ENCODE measurements at places on chromosomes 6 and 20. TPM values are rescaled to one million over a fixed set of nuclear protein-coding genes. Genes with fewer than 3 reads are reported as not detected.

SLC39A7 gene
- total RNA-seq = 45.7 TPM

DNA sequence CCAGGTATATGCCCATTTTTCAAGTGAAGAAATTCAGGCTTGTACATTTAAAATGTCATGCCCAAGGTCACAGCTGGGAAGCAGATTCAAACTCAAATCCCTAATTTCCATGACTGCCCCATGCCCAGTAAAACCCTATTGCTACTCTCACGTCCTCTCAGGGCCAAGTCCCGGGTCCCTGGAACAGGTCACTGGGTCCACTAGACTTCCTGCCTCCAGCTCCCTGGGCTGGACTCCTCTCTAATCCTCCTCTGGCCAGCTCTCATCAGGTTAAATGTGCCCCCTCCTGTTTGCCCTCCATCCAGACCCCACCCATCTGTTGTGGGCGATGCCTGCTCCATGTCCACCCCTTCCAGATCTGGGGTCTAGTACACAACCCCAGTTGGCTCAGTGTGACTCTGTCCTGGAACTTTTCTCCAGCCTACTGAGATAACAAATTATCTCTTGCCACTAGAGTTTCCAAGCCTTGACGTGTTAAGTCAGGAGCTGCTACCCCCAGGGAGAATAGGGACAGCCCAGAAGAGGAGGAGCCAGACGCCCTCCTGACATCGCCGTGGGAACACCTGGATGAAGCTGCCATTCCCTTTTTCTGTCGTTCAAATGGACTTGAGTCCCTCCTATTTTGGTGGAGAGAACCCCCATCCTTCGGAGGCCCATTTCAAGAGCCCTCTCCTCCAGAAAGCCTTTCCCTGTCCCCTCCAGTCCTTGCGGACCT is 3.7 kb upstream of the SPDEF start:
- DNase-seq = no peak

EYS gene
- total RNA-seq = not detected

PPIL6 gene
- total RNA-seq = 0.46 TPM

- DNase-seq = no peak
Measured at GRCh38 chr6:154805288-154805911, 72.2 kb downstream of the SCAF8 start.

DSP gene
- 0.12 TPM for total RNA-seq

GRCh38 chr6:42968783-42969182 is 8.2 kb downstream of the GNMT start:
- DNase-seq = no peak

DNA sequence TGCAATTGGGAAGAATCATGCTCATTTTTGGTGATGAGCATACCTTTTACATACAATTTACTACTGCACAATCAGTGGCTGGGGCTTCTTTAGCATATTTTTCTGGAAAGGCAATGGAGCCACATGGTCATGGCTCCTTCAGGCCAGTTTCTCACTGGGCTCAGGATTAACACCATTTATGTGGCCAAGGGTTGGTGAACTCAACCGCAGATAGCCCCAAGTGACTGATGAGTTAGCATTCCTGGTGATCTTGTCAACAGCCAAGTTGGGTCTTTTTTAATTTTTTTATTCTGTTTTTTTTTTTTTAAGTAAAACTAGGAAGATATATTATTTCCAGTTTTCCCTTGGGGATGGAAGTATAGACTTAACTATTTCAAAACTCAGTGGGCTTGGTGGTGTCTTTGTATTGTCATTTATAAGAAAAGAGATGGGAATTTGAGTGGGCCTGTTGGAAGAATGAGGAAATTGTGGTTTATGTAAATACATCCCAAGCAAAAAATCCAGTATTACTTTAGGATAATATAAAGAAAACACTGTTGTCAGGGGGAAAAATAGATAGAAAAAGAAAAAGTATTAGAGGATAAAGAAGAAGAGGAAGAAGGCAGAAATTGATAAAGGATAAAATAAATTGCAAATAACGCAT is 397.4 kb downstream of the MAFB start:
- no peak for DNase-seq

GRCh38 chr20:2314759-2315439 is 19.1 kb downstream of the TGM3 start:
- no peak for DNase-seq

STMN3 gene
- 17.3 TPM for total RNA-seq

DNA sequence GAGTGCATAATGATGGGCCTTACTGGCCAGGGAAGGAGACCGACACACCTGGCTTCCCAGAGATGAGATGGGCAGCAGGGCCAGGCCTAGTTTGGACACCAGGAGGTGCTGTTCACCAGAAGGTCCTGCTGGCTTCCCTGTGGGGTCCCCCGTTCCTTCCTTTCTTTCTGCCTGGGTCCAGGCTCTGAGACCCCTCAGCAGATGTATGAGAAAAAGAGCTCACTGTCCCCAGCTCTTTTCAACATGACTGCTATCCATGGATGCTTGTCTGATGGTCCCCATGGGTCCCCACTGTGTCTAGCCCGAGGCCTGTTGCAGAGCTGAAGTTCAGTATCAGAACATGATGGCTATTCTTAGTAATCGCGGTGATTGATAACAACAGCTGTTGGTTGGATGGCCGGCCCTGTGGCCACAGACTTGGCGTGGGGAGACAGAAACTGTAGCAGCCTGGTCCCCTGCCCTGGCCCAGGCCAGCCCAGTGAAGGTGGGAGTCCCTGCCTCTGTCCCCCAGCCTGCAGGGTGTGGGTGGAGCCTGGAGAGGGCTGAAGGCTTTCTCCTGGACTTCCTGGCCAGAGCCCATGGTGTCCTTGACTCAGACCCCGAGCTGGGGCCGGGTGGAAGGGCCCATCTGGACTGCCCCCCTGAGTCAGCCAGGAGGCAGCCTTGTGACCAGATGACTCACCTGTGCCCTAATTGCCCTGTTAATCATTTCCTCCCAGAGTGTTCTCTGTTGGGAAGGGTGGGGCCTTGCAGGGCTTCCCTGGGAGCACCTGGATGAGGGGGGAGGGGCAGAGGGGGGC is 9.9 kb upstream of the BAK1 start:
- peak; percentile 67 for DNase-seq

- no peak for DNase-seq
Measured at GRCh38 chr6:150535151-150535804, 64.4 kb upstream of the PLEKHG1 start.

DNA sequence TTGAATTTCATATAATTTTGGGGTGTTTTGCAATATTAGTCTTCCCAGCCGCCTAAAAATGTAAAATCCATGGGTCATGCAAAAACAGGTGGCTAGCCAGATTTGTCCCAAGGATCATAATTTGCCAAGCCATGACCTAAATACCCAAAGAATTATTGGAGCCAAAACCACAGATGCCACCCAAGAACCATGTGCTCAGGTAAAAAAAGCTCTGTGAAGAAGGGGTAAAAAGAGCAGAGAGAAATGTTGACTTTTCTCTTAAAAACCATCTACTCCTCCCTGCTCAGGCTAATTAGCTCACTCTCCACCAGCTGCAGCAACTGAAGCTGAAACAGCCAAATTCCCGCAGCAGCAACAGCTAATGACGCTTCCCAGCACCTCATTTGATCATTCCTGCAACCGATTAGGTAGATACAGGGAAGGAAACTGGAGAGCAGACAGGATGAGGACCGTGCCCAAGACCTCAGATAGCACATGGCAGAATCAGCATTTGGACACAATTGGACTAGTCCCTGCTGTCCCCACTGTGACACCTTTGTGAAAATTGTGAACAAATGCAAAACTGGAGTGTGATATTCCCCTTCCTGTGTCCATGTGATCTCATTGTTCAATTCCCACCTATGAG is 107.9 kb upstream of the NXT1 start:
- no peak for DNase-seq

DNA sequence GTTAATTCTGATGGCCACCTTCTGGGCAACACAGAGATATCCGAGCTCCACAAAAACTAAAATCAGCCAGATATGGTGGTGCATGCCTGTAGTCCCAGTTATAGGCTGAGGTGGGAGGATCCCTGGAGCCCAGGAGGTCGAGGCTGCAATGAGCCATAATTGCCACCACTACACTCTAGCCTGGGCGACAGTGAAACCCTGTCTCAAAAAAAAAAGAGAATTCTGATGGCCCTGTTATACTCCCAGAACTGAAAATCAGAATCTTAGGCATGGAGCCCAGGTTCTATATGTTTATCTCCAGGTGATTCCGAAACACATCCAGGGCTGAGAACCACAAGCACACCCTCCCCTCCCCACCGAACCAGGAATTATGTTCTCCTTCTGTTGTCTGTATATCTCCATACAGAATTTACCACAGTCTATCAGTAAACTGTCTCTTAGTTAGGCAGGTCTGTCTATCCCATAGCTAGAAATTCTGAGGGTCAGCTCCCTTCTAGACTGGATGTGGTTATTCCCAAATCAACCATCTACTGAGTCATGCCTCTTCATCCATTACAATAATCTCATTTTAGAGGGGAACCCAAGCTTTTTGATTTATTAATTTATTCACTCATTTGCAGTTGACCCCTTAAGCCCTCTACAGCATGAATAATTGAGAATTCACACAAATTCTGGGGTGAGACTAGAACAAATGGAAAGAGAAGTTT is 24.8 kb upstream of the CCND3 start:
- DNase-seq = no peak

DNA sequence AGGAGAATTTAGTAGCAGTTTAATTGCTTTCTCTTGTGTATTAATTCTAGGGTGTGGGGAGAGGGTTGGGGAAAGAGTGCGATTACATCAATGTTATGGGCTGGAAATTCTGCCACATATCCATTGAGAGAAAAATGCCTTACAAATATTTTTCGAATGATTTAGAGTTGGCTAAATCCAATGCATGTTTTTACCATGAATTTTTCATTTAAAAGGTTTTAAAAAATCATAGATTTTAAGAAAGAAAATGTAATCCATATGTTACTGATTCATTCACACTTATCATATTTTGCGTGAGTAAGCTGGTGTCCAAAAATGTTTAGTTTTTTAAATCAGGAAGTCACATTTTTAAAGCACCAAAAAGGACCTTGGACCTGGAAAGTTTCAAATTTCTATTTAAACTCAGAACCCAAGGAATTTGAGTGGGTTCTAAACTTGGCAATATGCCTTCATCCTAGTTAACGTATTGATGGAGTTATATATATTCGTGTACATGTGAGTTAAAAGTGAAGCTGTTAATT is 627.4 kb upstream of the CITED2 start:
- no peak for DNase-seq

GRCh38 chr6:53474010-53474409 is 70.9 kb downstream of the GCLC start:
- no peak for DNase-seq

TBXT gene
- not detected for total RNA-seq

GRCh38 chr20:59754551-59754950 is 150.2 kb downstream of the PHACTR3 start:
- DNase-seq = no peak

- no peak for DNase-seq
Measured at GRCh38 chr6:119066517-119066916, 11.9 kb downstream of the FAM184A start.

DNA sequence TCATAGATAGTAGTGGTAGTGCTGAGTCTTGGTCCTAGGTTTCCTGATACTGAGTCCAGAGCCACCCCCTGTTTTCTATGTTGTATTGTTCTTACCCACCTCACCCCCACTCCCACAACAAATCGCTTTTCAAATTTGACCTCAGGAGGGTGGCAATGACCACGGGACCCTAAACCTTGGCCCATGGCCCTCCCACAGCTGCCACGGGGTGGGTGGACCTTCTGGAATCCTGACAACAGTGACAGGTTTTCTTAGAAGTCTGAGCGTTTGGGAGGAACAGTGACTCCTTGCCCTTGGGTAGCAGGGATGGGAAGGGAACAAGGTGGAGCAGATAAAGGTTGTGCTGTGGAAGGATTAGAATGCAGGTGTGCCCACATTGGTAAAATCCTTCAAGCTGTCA is 36.9 kb downstream of the TGM3 start:
- DNase-seq = no peak

CGAS gene
- 37.2 TPM for total RNA-seq

DNA sequence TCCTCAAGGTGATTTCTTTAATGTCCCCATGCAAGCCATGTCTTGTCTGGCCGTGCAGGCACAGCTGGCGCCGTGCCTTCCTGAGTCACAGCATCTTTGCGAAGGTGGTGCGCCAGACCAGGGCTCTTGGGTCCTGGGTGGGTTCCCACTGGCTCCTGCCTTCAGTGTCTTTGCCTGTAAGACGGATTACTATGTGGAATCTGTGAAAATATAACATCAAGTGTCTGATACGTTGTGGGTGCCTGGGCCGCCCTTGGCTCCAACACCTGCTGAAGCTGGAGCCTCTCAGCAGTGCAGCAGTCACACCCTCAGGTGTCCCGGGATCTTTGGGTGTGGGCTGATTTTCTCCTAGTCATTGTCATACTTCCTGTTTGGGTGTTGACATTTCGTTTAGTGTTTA is 3.2 kb downstream of the OSBPL2 start:
- DNase-seq = no peak

LST1 gene
- 16.9 TPM for total RNA-seq

- DNase-seq = no peak
Measured at GRCh38 chr6:116365743-116366142, 5.0 kb upstream of the DSE start.

DYNLT1 gene
- 117 TPM for total RNA-seq

GRCh38 chr6:21771626-21772320 is 178.2 kb downstream of the SOX4 start:
- DNase-seq = no peak

GRCh38 chr20:15643713-15644112 is 929.5 kb downstream of the KIF16B start:
- no peak for DNase-seq

DNA sequence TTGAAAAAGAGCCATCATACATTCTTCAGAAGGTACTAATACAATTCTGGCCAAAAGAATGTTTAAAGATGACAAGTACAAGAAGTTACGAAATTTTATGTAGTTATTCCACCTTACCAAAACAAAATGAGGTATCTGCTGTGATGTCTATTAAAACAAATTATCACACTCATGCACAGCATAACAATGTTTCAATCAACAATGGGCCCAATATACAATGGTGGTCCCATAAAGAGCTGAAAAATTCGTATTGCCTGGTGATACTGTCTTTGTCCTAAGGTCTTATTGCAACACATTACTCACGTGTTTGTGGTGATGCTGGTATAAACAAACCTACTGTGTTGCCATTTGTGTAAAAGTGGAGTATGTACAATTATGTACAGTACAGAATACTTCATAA is 3.6 kb upstream of the NUP153 start:
- no peak for DNase-seq

NELFCD gene
- 80.5 TPM for total RNA-seq

DNA sequence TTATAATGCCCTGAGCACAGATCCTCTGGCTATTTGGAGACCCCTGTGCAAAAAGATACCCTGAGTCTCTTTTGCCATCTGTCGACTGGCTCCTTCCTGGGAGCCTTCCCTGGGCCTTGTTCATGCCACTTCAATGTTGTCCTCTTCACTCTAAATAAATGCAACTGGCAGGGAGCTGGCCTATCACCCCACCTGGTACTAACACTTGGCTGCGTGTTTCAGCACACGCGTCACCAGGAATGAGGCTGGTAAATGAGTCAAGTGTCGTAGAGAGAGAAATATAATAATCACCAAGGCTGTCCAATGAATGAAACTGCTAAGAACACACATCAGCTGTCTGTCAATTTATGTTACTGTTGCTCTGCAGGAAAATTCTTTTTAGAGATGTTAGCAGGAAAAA is 374.6 kb upstream of the JARID2 start:
- DNase-seq = no peak

SIGLEC1 gene
- not detected for total RNA-seq

ADGRB3 gene
- not detected for total RNA-seq

- DNase-seq = peak; percentile 15
Measured at GRCh38 chr6:110781522-110782214, 33.6 kb downstream of the CDK19 start.
